NCI-H1436 treated with DMSO at 0.1 percent for 48 hours (cell line): ENCODE measurements at places on chromosomes 2 and 18.

DNA sequence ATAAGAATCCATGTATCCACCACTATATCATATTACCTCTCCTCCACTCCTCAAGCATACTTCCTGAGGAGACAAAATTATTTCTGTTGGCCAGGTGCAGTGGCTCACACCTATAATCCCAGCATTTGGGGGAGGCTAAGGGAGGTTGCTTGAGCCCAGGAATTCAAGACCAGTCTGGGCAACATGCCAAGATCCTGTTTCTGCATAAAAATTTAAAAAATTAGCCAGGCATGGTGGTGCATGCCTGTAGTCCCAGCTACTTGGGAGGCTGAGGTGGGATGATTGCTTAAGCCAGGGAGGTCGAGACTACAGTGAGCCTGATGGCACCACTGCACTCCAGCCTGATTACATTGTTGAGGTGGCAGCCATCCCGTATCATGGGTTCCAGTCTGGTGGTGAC, 9.2 kb downstream of the INHA start:
- DNase-seq = no peak

- no peak for DNase-seq
These were observed 199.2 kb upstream of the NT5C1B start for GRCh38 chr2:18788592-18788991.

GRCh38 chr2:234690569-234691213, 193.8 kb upstream of the ARL4C start:
- DNase-seq = peak; percentile 91

- DNase-seq = no peak
These were observed 77.4 kb downstream of the ACTR3 start for GRCh38 chr2:113967272-113967671.

- DNase-seq = no peak
These were observed 71.8 kb downstream of the ID2 start for GRCh38 chr2:8753609-8754008.

DNA sequence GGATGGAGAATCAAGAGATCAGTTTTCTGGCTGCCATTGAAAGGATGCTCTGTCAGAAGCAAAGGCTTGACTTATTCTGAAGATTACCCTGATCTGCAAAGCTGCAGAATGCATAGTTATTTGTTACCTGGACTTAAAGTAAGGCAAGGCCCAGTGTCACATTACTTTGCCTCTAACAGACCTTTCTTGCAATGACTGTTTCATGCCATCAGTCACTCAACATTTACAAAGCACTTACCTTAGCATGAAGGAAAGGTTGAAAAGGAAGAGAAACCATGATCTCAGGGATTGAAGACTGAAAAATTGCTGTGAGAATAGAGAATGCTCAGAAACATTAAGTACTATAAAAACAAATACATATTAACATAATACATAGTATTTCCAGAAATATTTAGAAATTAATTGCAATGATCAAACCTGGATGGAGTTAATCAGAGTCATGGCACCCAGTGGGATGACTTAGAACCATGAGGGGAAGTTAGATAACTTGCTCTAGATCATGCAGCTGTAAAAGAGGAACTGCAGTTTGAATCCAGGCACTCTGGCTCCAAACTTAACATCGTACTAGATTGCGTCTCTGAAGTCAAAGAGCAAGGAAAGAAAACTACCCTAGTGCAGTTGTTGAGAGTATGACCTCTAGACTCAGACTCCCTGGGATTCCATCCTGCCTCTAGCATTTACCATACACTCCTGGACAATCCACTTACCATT, 26.5 kb upstream of the FAM117B start:
- DNase-seq = no peak

- no peak for DNase-seq
These were observed 258.3 kb upstream of the SALL3 start for GRCh38 chr18:78721238-78721875.

- DNase-seq = no peak
These were observed 29.2 kb upstream of the HPCAL1 start for GRCh38 chr2:10273215-10274175.

DNA sequence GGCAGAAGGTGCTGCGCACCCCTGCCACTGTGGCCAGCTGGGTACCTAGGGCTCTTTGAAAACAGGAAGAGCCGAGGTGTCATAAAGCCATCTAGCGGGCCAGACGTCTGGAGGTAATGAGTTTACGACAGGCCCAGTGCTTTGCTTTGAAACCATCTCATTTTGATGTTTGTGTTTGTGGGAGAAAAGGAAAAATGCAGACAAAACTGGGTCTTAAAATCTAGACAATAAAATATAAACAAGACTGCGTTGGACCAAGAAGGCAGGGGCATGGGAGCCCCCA, 3.2 kb downstream of the HOXD9 start:
- no peak for DNase-seq

DNA sequence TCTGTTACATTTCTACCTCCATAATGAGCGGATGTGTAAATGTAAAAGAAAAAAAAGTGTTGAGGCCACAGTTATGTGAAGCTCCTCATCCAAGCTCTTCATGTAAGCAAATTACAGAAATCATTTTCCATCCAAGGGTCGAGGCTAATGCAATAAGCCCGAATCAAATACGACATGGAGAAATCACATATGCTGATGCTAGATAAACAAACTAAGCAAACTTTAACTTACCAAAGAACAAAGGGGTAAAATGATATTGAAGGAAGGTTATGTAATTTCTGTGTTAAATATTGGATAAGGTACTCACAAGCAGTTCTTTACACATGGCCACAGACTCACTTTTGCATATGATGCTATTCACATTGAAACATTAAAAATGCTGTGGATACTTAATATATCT, 310.2 kb upstream of the ID2 start:
- DNase-seq = no peak

DNA sequence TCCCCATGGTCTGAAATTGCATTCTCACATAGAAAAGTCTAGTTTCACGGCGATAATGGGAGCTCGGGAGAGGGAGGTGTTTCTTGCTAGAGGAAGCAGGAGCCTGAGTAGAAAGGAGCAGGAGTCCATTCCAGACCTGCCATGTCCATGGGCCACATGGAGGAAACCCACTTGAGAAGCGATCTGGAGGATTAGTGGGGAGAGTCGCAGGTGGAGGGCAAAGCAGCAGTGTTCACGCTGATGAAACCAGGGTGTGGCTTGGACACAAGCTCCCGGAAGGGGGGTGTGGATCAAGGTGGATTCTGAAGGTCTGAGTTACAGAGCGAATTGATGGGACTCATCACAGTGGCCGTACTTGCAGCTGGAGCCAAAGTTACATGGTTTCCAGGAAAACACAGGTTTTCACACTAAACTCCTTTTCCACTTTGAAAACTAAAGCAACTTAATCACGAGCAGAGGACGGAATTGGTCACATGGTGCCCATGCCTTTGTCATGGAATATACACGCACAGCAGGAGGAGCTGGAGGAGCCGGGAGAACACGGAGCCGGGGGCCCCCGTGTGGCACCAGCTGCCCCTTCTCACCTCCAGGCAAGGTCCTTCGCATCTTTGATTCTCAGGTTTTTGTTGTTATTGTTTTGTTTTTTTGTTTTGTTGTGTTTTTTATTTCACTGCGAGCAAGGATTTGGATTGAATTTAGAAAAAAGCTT, 255.1 kb upstream of the MYT1L start:
- DNase-seq = no peak

GRCh38 chr18:53070788-53071187, 730.8 kb downstream of the DCC start:
- no peak for DNase-seq

- no peak for DNase-seq
These were observed 97.2 kb downstream of the RAB3GAP1 start for GRCh38 chr2:135149251-135149650.

DNA sequence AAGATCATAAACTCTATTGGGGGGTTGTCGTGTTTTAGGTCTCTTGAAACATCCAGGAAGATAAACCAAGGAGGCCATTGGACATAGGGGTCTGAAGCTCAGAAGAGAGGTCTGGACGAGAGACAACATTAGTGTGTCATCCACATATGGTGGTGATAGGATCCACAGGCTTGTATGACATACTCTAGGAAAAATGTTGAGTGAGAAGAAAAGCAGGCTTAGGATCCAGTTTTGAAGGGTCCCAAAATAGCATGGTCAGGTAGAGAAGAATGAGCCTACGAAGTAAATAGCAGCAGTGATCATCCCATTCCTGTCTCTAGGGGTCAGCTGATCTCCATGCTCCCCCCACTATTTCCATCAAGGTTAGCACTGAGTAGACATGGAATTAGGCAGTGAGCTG, 166.8 kb downstream of the ANKRD30B start:
- DNase-seq = no peak

- no peak for DNase-seq
These were observed 36.1 kb downstream of the POMC start for GRCh38 chr2:25132299-25132635.

DNA sequence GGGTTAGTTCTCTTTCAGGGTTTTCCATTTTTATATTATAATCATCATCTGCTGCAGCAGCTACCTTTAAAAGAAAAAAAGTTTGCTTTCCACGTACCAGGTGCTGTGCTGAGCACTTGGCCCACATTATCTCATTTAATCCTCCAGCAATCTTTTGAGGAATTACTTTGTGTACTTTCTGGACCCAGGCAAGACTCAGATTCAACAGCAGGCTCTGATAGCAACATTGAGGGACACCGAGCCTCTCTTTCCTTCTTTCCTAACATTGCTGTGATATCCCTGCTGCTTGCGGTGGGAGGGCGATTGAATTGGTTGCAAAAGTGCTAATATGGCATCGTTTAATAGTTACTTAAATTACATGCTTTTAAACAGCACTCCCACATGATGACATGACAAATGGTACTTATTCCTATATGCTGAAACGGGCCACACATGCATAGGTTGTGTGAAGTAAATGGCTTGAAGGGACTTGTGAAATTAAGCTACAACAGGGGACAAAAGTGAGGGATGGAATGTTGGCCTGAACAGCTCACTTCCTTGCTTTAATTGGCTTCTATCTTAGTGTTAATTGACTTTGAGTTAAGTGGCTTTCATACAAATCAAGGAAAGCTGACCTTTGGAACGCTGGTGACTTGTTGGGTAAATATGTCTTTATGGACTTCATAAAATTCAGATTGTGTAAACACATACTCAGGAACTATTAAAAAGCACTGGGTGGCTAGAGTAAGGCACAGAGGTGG, 21.2 kb downstream of the SPRED2 start:
- no peak for DNase-seq

- peak; percentile 98 for DNase-seq
These were observed 250.7 kb downstream of the GBX2 start for GRCh38 chr2:235917506-235917905.

- DNase-seq = peak; percentile 8
These were observed 2.8 kb downstream of the CRYGB start for GRCh38 chr2:208142925-208143799.

DNA sequence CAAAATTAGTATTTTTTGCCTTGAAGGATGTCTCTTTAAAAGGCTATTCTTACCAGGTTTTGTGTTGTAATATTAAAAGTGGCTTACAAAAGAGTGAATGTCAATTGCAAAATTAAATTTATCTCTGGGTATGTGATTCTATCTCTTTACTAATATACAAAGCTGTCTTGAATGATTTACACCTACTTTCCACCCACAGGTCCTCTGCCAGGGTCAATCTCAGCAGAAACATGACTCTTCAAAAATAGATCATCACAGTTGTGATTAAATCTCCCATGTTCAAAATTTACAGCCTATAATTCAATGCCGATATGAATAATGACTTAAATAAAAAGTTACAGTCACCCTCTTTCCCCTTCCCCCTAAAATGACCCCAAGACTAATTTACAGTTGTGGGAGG, 78.8 kb downstream of the SLC8A1 start:
- no peak for DNase-seq

DNA sequence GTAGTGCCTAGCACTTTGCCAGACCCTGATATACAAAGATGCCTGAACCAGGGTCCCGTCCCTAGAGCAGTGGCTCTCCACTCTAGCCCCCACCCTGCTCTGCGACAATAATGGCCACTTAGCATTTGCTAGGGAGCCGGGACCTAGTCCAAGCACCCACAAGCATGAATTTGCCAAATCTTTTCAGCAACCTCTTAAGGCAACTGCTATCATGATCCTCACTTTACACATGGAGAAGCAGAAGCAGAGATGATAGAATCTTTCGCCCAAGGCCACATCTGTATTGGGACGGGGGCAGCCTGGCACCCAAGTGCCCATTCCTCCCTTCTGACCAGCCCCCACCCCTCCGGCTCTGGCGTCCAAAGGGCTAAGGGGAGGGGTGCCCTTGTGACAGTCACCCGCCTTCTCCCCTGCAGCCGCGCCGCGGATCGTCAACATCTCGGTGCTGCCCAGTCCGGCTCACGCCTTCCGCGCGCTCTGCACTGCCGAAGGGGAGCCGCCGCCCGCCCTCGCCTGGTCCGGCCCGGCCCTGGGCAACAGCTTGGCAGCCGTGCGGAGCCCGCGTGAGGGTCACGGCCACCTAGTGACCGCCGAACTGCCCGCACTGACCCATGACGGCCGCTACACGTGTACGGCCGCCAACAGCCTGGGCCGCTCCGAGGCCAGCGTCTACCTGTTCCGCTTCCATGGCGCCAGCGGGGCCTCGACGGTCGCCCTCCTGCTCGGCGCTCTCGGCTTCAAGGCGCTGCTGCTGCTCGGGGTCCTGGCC, 13.0 kb downstream of the SIGLEC15 start:
- no peak for DNase-seq

DNA sequence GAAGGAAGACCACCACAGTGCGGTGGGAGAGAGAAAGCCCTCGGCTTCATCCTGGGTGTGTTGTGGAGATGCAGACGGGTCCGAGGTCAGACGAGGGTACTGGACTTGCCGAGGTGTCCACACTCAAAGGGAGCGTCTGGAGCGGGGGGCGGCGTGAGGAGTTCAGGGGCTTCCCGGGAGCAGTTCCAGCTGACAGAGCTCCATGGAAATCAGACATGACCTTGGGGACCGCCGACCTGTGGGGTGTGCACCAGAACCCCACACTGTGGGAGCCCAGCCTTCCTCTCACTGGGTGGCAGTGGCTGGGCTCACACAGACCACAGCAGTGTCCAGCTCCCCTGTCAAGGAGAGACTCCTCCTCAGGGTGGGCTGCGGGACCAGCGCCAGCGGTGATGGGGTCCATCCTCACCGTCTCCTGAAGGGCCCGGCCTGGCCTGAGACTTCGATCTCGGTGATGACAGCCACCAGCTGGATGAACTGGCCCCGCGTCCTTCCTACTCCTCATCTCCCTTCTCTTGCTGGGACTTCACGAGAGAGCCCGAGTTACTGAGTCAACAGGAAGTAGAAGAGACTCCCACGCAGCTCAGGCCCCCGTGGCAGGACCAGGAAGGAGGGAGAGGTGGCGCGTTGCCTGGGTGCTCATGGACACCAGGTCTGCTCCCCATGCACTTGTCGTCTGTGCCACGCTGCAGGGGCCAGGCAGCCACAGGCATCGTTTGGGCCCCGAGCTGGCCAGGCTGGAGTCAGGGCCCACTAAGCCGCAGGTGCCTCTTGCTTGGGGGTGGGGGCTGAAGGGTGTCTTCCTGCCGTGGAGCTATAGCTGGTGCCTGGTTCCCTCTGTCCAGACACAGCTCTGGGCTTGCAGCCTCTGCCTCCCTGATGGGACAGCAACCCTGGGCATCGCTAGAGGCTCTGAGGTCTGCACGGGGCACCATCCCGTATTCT, 101.9 kb upstream of the CTDP1 start:
- DNase-seq = no peak

- no peak for DNase-seq
These were observed 364.8 kb downstream of the NYAP2 start for GRCh38 chr2:225764346-225764745.
